ENCODE measurements at places on chromosomes 12 and 14. TPM values are rescaled to one million over a fixed set of nuclear protein-coding genes. Genes with fewer than 3 reads are reported as not detected.

- no peak for DNase-seq
Observed at GRCh38 chr12:6827437-6827911, 733 bp upstream of the P3H3 start.

- DNase-seq = no peak
Observed at GRCh38 chr14:68736471-68736871, 56.4 kb downstream of the ZFP36L1 start.

- DNase-seq = no peak
Observed at GRCh38 chr14:105331575-105332349, 17.2 kb downstream of the PACS2 start.

Gene PLCZ1
- total RNA-seq = not detected

GRCh38 chr12:110677206-110677911 lies 11.6 kb downstream of the HVCN1 start:
- DNase-seq = no peak

DNA sequence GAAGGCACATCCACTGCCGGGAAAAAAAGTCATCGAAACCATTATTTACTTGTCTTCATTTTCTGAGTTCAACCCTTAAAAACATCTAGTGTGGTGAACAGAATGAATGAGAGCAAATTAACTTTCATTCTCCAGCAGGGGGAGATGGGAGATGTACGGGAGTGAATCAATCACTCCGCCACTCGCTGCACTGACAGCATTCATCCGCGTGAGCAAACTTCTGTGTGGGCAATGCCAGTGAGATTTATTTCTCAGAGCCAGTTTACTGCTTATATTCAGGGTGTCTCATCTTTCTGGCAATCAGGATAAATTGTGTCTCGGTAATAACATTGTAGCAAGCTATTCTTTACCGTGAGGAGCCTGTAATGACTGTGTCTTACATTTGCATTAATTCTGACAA lies 463.6 kb upstream of the MIS18BP1 start:
- DNase-seq = no peak

Gene NKX2-1
- not detected for total RNA-seq

DNA sequence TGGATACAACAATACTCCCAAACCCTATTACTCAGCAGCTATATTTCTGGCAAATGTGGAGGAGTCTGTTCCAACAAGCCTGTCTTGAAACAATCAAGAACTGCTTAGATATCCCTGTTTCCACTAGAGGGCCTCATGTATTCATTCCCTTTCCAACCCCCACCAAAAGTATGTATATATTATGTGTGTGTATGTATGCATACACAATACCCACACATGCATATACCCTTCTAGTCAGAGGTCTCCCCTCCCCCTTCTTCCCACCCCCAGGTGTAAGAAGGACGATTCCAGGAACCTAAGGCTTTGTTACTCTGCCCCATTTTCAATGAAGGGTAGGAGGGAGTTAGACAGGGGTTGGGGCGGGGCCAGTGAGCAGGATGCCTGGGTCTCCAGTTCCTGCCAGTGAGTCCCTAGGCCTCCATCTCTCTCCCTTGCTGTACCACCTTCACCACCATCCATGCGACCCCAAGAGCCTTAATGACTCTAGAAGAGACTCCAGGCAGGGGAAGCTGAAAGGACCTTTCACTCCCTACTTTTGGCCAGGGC lies at the start of gene DGKA:
Gene DGKA (plus strand): TSS at position 392 of the 546 bp plus-strand sequence. CDS start 5,342 bp downstream, outside the sequence.
- no peak for DNase-seq

GRCh38 chr12:116366824-116367223 lies 89.3 kb upstream of the MED13L start:
- DNase-seq = no peak

Gene COL2A1
- total RNA-seq = not detected

Gene CLEC4C
- total RNA-seq = not detected

Gene NEUROD4
- total RNA-seq = not detected

GRCh38 chr14:68111097-68111852 lies 291.7 kb downstream of the RAD51B start:
- DNase-seq = no peak

GRCh38 chr12:9933958-9934357 lies 1.8 kb upstream of the CLEC2A start:
- DNase-seq = no peak

DNA sequence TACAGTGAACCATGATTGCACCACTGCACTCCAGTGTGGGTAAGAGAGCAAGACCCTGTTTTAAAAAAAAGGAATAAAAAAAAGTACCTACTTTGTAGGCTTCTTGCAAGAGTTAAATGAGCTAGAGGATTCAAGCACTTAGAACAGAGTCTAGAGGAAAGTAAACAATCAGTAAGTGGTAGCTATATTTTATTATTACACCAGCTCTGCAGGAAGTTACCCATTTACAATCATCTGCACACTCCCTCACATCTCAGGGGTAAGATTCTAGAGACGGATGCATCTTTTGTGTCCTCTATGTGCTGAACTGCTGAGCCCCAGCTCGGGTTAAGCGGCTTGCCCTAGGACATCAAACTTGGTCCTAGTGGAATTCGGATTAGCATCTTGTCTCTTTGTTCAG lies 67.3 kb downstream of the KCNK10 start:
- no peak for DNase-seq

DNA sequence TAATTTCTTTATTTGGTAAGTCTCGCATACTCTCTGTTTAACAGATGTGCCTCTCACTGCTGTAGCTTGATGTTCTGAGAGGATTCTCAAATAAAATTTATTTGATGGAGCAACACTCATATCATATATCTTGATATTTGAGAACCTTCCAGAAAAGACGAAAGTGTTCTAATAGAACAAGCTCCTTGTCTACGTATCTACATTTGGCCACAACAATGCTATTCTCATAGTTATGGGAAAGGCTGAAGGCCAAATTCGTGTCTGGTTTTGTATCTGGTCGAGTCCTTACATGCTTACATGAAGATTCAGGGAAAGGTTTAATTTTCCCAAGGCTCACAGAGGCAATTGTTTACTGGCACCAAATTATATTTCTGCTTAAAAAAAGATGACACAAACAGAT lies 186.7 kb upstream of the SLC38A2 start:
- DNase-seq = no peak

Gene CCDC177
- not detected for total RNA-seq

GRCh38 chr14:21160061-21160610 lies 4.3 kb upstream of the OR5AU1 start:
- no peak for DNase-seq

GRCh38 chr12:50685641-50686040 lies 78.3 kb upstream of the ATF1 start:
- DNase-seq = no peak

DNA sequence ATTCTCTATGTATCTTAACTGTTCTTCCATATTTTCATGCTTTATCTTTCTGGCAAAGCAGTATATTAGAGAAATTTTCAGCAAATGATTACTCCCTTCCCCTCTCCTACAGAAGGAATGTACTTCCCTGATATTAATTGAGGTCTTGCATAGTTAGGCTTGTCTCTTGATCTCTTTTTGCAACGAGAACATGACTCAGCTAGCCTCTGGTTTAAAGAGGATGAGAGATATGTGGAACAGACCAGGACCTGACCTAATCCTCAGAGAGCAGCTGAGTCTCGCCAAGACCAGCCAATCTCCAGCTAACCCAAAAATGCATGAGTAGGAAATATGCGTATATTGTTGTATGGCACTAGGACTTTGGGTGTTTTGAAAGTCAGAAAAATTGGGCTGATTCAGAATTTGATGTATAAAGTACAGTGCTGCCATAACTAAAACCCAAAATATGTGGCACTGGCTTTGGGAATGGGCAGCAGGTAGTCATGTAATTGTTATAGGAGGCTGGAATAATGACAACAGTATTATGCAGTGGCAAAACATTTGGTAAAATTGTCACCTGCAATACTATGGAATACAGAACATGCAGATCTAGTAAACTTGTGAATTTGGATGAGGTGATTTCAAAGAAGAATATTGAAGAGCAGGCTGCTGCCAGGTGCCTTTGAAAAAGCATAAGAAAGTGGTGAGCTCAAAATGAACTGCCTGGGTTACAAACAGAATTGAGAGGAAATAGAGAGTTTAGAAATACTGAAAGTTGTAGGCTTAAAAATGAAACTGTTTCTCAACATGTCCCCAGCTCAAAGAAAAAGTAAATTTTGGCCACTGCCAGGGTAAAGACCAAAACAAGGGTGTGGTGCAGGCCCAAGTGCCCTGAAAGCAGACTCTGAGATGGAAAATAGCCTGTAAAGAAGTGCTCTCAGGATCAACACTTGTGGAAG lies 9.3 kb upstream of the USP15 start:
- no peak for DNase-seq

GRCh38 chr12:88544991-88545980 lies 35.0 kb downstream of the KITLG start:
- DNase-seq = no peak

DNA sequence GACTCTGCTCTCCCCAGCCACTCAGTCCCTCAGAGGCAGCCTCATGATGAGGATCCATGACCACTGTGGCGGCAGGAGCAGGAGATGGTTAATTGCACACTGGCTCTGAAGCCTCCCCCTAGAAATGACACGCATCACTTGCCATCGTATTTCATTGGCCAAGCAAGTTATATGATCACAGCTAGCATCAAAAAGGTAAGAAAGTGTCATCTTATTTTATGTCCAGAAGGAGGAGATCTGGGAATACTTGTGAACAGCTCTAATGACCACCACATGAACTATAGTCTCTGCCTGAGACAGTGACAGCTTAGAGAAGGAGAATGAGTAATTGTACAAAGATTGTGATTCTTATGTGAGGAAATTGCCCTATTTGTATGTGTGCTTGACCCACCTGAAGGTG lies 363.4 kb downstream of the NUAK1 start:
- DNase-seq = no peak

- no peak for DNase-seq
Observed at GRCh38 chr12:88801227-88802095, 221.2 kb upstream of the KITLG start.

DNA sequence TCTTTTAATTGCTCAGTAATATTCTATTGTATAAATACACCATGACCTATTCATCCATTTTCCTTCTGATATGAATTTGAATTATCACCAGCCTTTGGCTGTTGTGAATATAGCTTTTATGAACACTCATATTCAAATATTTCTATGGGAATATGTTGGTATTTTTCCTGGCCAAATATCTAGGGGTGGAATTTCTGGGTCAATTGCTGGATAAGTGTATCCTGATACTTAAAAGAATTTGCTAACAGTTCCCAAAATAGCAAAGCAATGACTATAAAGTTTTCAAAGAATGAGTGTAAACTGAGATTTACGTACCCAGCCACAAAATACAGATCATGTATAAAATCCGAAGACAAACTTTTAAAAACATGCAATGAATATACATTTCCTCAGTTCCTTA lies 148.7 kb upstream of the CLEC14A start:
- DNase-seq = no peak

DNA sequence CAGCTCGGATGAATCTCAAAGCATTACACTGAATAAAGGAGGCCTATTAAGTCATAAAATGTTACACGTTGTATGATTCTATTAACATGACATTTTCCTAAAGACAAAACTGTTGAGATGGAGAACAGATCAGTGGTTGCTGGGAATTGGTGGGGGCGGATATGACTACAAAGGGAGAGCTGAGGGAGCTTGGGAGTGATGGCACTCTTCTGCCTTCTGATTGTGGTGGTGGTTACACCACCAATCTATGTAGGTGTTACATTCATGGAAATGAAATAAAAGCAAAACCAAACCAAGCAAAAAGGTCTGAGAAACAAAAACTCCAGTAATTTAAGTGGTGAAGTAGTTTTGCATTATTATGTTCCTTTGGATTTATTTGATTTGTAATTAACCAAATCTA lies 16.4 kb upstream of the EVL start:
- no peak for DNase-seq

DNA sequence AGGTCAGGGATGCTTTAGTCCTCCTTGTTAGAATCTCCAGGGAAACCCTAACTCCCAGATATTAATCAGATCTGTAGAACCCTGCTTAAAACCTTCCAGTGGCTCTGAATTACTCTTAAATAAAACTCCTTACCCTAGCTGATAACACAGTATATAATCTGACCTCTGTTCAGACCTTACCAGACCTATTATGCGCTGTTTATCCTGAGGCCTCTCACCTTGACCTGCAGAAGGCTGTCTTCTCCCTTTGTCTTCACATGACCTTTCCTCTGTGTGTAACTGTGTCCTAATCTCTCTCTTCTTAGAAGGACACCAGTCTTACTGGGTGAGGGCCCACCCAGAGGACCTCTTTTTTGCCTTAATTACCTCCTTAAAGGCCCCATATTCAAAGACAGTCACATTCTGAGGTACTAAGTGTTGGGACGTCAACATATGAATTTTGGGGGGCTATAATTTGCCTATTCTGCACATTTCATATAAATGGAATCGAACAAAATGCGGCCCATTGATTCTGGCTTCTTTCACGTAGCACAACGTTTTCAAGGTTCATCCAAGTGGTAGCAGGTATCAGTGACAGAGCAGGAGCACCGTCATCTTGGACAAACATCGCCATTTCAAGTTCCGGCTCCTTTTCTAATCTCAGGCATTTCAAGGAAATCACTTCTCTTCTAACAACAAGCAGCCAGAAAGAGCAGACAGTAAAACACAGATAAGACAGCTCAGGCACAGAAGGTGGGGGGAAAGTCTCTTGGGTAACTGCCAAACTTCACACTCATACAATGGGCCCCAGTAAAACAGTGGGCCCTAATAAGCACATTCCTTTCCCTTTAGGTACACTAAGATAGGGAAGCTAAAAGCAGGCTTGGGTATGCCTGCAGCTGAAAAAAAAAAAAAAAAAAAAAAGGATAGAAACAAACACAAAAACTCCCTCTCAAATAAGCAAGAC lies 200.2 kb upstream of the NUDT4 start:
- peak; percentile 23 for DNase-seq

DNA sequence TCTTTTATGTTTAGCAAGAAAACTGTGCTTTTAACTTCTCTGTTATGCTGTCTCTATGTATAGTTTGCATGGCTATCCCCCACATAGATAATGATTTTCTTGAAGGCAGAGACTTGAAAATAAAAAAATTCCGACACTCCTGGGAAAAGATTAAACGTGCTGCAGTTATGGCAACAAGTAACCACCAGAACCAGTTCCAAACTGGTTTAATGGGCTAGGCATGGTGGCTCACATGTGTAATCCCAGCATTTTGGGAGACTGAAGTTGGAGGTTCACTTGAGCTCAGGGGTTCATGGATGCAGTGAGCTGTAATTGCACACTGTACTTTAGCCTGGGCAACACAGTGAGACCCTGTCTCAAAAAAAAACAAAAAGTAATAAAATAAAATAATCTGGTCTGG lies 15.1 kb upstream of the CAPRIN2 start:
- no peak for DNase-seq

Gene P2RX7
- total RNA-seq = 4.2 TPM

GRCh38 chr12:49375406-49375805 lies 8.1 kb downstream of the SPATS2 start:
- no peak for DNase-seq

All from glomerular endothelial cell (primary cell).